Calu3 (cell line): ENCODE measurements at places on chromosomes 4 and X. TPM values are rescaled to one million over a fixed set of nuclear protein-coding genes. Genes with fewer than 3 reads are reported as not detected.

The RAI2 gene
- 0.33 and 0.98 TPM in 2 replicates for total RNA-seq

The MAGEC3 gene
- total RNA-seq: not detected in 2 replicates

The CLCN4 gene
- 9.9 and 13.3 TPM in 2 replicates for total RNA-seq

The ENPP6 gene
- not detected in 2 replicates for total RNA-seq
